ENCODE measurements at places on chromosomes 11 and 22. TPM values are rescaled to one million over a fixed set of nuclear protein-coding genes. Genes with fewer than 3 reads are reported as not detected.
A peak's percentile ranks its signal among the peaks of the same experiment; 100 is the strongest.

MYOD1 gene
- total RNA-seq: 421 TPM

CD3D gene
- total RNA-seq: not detected

MUC6 gene
- total RNA-seq: not detected

KRTAP5-1 gene
- not detected for total RNA-seq

OR52E1 gene
- not detected for total RNA-seq

CAVIN3 gene
- 433 TPM for total RNA-seq

C11orf86 gene
- not detected for total RNA-seq

TRIM48 gene
- not detected for total RNA-seq

CRYBA4 gene
- not detected for total RNA-seq

GRCh38 chr11:83835423-83835822 lies 549.3 kb upstream of the CCDC90B start:
- no peak for DNase-seq

GRCh38 chr11:12625438-12626071 lies 48.7 kb upstream of the TEAD1 start:
- peak; percentile 77 for DNase-seq

- no peak for DNase-seq
Measured at GRCh38 chr11:68215087-68215445, 2.0 kb upstream of the KMT5B start.

DNA sequence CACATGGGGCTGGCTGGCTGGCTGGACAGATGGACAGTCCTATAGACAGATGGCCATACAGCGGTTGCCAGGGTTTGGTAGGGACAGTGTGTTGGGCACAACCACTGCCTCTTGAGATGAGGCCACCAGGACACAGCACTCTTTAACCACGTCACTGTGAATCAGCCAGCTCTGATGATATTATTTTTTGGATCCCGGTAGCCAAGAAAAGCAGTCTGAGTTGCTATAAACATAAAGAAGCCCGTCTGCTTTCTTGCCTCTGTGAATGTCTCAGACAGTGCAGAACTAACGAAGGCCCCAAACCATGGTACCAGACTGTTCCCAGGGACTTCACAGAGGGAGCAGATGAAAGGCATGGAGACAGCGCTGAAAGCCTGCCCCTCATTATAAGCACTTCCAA lies 115.9 kb upstream of the CSNK2A3 start:
- peak; percentile 49 for DNase-seq

GRCh38 chr22:33918676-33919365 lies 1.5 kb downstream of the LARGE1 start:
- DNase-seq: no peak

- DNase-seq: no peak
Measured at GRCh38 chr11:65207918-65208784, 26.4 kb downstream of the CAPN1 start.

DNA sequence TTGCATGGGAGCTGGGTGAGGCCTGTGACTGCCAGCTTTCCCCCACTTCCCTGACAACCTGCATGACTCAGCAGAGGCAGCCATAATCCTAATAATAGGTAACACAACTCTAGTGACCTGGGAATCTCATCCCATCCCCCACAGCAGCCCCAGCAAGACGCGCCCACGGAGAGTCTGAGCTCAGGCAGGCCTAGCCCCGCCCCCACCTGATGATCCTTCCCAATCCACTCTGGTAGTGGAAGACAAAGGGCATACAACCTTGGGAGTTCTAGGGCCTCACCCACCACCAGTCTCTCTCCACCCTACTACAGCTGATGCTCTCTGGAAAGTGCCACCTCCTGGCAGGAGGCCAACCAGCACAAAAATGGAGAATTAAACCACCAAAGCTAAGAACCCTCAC lies 60.3 kb downstream of the CWF19L2 start:
- DNase-seq: no peak

DNA sequence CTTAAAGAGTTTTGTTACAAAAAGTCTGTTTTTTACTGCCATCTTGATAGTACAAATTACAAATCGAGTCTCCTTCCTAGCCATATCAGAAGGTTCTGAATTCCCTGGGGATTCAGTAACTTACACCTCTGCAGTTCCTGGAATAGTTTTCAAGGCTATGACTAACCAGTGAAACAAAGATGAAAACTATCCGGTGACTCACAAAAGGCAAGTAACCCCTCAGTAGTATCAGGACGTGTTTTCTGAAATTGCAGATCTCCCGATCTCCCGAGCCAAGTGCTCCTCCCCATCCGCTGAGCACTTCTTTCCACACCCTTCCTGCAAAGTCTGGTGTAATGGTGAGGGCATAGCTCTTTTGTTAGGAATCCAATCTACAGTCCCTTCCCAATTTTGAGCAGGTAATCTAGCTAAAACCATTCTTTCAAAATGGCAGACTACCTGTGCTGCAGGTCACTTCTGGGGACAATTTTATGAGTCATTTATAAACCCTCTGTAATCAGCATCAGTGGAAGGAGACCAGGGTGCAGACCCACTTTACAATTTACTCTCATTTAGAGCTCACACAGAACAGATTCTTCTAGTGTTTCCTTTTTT lies 7.7 kb downstream of the E2F8 start:
- peak; percentile 92 for DNase-seq

- no peak for DNase-seq
Measured at GRCh38 chr11:117909611-117910382, 19.4 kb downstream of the TMPRSS13 start.

GRCh38 chr11:69480547-69481392 lies 693 bp upstream of the LINC01488 start:
- no peak for DNase-seq

- DNase-seq: peak; percentile 46
Measured at GRCh38 chr11:10770626-10771254, 19.7 kb downstream of the CTR9 start.

GRCh38 chr11:16976379-16976778 lies 37.8 kb downstream of the PLEKHA7 start:
- DNase-seq: no peak

GRCh38 chr11:44940404-44940803 lies 10.3 kb downstream of the TP53I11 start:
- no peak for DNase-seq

DNA sequence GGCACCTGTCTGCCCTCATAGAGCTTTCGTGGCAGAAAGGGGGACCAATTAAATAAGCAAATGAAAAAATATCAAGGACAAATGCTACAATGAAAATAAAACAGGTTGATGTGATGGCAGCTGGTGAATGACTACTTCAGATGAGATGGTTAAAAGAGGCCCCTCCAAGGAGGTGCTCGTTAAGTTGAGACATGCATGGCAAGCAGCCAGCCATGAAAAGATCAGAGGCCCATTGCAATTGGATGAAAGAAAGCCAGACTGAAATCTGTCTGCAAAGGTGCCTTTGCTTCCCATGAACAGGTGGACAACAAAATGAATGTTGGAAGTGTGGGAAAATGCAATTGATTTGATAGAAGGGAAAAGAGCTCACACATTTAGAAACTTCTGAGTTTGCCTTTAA lies 848 bp upstream of the TRPC6 start:
- DNase-seq: no peak

All from LHCN-M2 (cell line).